Small intestine (tissue), 16 donors: ENCODE measurements at places on chromosomes 11 and 22.
A peak's percentile ranks its signal among the peaks of the same experiment; 100 is the strongest.

DNA sequence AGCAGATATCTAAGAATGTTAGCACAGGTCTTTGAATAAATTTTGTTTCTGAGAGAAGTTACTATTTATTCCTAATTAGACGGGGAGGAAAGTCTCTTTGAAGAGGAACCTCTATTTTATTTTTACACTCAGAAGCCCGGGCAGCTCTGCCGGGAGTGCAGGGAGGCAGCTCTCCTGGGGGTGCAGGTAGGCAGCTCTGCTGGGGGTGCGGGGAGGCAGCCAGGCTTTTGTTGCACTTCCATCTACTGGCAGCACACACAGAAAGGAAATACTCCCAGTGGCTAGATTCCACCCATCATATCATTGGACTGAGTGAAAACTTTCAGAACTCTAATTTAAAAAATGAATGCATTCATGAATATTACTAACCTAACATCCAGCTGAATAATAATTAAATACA lies 24.6 kb downstream of the OR10A6 start:
- DNase-seq: no peak

DNA sequence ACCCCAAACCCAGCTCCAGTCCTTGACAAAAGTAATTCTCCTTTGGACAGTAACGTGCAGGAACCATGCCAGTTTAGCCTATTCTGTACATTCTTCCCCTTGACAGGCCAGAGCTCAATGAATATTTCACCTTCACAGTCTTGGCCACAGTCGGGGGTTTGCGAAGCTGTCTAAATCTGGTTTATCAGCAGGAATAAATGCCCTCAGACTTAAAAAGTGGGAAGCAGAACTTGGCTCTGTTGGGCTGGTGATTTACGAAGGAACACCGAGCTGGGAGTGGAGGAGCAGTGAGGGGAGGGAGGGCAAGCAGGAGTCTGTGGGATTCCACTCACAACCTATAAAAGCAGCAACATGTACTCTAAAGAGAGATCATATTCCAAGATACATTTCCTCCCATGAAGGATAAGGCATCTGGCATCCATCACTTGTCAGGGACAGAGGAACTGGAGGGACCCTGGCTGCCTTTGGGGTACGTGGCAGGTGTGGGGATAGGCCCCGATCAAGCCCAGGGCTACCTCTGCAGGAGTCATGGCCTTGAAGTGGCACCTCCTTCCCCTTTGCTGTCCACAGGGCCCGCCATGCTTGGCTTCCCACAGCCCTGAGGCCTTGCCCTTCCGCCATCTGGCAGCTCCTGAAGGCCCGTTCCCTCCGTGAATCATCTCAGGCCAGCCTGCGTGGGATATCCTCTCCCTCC lies 154.3 kb downstream of the ADAMTS15 start:
- no peak for DNase-seq

GRCh38 chr11:9575260-9576240 lies 2.1 kb downstream of the WEE1 start:
- peak; percentile 91 for DNase-seq

DNA sequence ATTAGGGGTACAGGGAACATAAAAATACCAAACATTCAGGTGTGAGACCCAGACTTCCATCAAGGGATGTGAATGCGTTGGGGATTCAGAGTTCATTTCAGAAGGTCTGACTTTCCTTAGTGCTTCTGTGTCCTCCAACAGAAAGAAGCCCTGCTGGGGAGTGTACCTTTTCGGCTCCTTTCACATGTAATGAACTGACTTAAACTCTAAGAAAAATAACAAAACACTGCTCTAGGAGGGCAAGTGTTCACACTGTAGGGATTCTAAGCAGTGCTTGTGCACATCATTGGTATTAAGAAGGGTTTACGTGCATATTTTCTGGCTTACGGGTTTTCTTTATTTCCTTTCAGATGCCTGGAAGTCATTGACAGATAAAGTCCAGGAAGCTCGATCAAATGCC lies 15.7 kb upstream of the TTC36 start:
- DNase-seq: no peak

- DNase-seq: no peak
These were observed 23.5 kb downstream of the APLNR start for GRCh38 chr11:57213342-57214097.

DNA sequence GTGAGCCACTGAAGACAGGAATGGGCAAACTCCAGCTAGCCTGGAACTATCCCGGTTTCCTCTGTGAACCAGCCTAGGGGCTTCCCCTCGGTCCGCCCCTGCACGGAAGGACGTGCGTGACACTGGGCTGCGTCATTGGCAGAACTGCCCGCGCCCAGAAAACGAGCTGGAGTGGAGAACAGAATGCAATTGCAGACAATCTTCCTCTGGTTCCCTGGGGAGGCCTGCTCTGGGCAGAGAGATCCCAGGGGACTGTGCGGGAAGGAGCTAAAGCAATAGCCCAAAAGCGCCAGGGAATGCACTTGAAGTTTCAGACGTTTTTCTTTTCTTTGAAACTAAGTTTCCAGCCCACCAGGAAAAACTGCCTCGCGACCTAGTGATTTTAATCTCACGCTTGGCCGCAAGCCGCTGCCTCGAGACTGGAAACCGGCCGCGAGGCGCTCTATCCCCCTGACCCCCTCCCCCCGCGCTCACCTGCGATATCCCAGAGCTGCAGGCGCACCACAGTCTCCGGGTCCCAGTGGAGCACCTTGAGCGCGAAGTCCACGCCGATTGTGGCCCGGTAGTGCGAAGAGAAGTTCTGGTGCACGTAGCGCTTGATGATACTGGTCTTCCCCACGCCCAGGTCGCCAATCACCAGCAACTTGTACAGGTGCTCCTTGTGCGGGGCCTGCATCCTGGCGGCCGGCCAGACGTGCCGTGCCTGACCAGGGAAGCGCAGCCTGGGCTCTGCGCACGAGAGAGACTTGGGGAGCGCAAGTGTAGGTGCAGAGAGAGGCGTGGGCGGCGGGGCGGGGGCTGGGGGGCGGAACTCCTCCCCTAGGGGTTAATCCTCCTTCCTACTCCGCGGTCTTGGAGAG lies at the start of gene RAB38:
TSS of gene RAB38 (minus strand) at position 735 of the 860 bp plus-strand sequence. CDS start at position 676, 59 bp downstream.
- DNase-seq: peak; percentile 81

GRCh38 chr11:103528046-103528445 lies 418.8 kb downstream of the DYNC2H1 start:
- no peak for DNase-seq

DNA sequence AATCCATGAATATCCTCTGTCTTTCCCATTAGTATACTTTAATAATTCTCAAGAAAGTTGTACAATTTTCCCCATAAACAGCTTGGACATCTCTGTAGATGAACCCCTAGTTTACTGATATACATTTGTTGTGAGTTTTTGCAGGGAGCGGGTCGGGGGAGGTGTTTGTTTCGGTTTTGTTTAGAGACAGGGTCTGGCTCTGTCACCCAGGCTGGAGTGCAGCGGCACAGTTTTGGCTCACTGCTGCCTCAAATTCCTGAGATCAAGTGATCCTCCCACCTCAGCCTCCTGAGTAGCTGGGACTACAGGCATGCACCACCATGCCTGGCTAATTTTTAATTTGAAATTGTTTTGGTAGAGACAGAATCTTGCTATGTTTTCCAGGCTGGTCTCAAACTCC lies 57.6 kb downstream of the IGLL5 start:
- no peak for DNase-seq

- DNase-seq: no peak
These were observed 173.4 kb upstream of the BDNF start for GRCh38 chr11:27873664-27874063.

DNA sequence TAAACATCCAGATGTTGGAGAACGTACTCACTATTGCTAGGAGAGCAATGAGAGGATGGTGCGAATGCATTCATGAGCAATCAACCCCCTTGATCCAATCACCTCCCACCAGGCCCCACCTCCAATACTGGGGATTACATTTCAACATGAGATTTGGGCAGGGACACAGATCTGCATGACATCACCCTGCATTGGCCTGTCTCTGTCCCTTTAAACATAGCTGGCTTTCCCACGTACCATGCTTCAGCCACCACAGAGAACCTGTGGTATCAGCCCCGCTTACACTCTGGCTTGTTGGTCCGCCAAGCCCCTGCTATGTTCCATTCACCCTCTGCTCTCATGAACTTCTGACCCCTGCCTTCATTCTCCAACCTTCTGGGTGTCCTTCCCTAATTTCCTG lies 157.5 kb upstream of the E2F8 start:
- DNase-seq: no peak

DNA sequence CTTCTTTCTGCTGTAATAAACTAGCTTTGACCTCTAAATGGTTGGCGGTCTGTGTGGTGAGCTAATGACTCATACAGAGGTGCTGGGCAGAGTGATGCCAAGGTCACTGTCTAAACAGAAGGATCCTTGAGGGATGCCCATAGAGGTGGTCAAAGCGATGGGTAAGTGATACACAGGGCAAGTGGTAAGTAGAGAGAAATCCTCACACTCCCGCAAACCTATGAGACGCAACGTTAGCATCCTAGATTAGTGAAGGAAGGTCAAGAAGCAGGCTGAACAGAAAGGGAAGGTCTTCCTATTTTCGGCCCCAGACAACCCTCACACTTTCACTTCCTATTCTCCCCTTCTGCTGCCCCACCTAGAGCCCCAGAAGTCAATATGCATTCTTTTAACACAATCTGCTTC lies 65.6 kb upstream of the SESN3 start:
- DNase-seq: no peak
